Effector CD8-positive, alpha-beta T cell (primary cell): ENCODE measurements at places on chromosomes 3 and 15.

DNA sequence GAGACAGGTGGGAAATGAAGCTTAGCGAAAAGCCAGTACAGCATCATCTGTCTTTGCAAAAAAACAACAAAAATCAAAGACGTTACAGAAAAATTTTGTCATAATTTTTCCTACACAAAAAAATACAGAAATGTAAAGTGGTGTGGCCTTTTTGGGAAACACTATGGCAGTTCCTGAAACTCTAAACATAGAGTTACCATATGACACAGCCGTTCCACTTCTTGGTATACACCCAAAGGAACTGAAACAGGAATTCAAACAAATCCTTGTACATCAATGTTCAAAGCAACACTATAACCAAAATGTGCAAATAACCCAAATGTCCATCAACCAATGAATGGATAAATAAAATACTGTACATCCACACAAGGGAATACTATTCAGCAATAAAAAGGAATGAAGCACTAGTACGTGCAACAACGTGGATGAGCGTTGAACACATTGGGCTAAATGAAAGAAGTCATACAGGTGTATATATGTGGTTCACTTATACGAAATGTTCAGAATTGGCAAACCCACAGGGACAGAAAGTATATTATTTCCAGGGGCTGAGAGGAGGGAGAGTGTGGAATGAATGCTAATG is 46.8 kb downstream of the GLB1 start:
- DNase-seq, result no peak

GRCh38 chr15:59833366-59833765 is 144.2 kb upstream of the BNIP2 start:
- no peak for DNase-seq

DNA sequence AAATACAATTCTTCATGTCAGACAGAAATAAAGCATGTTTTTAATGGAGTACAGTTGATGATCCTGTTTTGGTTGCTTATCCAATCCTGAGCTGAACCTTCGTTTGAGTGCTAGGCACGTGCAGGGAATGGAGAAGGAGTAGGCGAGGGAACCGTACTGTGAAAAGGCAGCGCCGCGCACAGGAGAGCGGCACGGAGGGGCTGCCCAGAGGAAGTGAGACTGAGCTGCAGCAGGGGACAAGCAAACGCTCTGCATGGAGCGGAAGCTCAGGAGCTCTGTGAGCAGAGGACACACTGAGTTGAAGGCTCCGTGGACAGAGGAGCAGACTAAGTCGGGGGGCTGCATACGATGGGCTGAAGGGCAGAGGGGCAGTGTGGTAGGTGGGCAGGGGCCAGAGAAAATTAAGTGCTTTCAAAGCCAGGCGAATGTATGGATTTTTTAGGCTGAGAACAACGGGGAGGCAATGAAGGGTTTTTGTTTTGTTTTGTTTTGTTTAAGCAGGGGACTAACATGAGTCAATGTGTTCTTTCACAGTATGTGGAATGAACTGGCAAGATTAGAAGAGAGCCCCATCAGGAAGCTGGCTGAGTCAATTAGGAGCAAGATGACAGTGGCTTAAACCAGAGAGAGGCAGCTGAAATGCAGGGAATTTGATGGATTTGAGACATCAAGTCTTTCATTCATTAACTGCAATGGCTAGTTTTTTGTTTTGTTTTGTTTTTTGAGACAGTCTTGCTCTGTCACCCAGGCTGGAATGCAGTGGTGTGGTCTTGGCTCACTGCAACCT is 23.8 kb upstream of the TM2D3 start:
- DNase-seq, result no peak

- no peak for DNase-seq
Observed at GRCh38 chr3:127212711-127213110, 19.8 kb downstream of the PRR23E start.

- no peak for DNase-seq
Observed at GRCh38 chr15:36527235-36528162, 51.9 kb upstream of the CDIN1 start.

- DNase-seq, result no peak
Observed at GRCh38 chr15:88989578-88989977, 76.4 kb upstream of the MFGE8 start.

GRCh38 chr3:15755181-15755580 is 42.6 kb downstream of the ANKRD28 start:
- no peak for DNase-seq

DNA sequence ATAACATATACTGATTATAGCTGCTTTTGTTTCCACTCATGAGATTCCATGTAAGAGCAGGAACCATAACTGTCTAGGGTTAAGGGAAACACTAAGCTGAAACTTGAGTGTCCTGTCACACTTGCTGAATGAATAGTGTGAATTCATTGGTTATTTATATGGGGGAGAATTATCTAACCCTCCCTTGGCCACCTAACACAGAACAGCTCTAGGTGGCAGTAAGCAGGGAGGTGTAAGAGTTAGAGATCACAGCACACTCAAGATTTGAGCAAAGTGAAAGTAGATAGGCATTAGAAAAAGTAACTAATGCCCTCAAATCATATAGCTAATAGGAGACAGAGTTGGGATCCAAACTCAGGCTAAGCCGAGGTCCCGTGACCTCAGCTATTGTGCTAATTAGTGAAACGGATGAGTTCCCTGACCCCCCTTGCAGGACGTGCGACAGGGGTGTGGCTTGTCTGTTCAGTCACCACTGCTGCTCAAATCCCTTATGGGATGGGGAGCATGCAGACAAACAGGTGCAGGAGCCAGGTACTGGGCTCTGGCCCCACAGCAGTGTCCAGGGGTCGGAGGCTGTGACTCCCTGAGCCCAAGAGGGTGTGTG is 27.7 kb upstream of the ANO10 start:
- no peak for DNase-seq

GRCh38 chr3:23667536-23668429 is 138.0 kb upstream of the UBE2E1 start:
- no peak for DNase-seq

DNA sequence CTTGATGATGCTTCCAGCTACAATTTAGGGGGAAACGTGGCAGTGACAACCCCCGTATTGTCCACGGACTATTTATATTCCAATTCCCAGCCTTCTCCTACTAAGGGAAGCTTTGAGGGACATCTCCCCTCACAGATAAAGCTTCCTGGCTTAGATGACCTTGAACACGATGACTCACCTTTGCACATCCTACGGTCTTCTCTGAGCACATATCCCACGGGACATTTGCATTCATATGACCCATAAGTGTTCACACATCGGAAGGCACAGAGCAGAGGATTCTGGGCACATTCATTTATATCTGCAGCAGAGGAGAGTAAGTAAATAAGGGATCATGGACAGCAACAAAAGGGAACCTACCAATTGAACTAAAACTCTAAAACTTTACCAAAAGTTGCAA is 101.5 kb downstream of the DUT start:
- no peak for DNase-seq

DNA sequence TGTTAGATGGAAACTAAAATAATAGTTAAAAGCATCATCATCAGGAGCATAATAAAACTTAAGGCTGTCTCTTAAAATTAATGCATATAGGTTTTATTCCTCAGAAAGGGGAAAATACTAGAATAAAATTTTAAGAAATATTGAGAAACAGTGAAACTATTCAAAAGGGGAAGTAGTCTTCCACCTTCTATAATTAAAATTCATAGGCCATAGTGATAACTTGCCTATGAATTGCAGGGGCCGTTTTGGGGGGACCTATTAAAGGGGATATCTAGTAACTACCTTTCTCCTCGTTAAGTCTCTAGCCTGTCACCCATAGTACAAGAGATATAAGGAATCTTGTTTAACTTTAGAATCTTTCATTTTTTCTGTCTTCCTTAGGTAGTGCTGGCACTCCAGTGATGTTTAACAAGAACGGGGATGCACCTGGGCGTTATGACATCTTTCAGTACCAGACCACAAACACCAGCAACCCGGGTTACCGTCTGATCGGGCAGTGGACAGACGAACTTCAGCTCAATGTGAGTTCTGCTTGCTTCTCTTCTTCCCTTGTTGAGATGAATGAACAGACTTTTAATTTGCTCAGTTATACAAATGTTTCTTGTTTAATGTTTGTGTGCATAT is 600.4 kb downstream of the GRM7 start:
- DNase-seq, result no peak

GRCh38 chr3:48595526-48596121 is 495 bp upstream of the COL7A1 start:
- no peak for DNase-seq

- no peak for DNase-seq
Observed at GRCh38 chr15:51129535-51130188, 35.0 kb upstream of the TNFAIP8L3 start.

DNA sequence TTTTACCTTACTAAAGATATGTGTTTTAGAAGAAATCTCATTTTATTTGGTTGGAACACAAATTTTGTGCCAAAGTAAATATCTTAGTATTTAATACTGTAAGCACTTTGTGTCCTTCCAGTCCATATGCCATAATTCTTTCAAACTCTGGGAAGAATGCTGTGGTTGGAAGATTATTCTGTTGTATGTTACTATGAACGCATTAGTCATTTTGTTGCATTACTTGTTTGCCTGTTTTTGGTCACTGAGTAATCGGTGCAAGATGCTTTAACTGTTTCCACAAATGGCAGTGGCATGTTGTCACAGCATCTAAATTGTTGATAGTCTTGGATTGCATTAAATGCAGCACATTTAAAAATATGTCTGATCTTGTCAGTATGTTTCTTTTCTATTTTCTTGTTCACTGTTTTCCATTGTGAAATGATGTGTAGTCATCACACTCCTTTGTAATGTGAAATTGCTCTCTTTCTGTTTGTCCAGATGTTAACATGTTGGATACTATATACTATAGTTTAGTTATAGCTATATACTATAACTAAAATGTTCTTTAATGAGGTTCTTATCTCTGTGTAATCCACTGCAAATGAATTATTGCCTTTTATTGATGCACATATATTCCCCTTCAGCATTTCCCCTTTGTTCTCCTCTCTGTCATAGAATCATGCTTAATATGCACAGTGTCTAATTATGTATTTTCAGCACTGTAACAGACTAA is 89.9 kb upstream of the FLNB start:
- no peak for DNase-seq

DNA sequence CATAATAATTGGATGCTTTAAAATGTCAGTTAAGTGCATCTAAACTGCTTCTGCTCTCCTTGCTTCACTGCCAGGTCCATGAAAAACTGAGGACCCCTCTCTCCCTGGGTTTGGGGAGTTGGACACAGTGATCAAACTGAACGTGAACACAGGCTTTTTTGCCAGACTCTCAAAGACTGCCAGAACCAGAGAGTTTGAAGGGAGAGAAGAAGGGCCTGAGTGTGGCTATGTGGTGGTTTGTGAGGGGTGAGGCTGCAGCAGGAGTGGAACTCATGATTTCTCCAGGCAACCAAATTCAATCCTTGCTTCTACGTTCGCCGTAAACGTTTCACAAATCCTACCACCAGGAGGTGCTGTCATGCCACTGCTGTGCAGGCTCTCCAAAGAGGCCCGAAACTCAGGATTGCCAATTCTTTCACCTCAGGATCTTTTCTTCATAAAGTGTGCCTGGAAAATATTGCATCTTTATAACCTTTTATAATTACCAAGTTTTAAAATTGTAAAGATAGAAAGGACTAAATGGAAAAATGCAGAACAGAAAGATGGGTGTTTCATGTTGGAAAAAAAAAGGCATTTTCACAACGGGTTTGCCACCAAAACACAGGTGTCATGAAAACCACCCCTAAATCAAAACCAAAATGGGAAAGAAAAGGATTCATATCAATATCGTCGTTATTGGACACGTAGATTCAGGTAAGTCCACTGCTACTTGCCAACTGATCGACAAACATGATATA is 19.7 kb downstream of the TM4SF4 start:
- DNase-seq, result no peak

- no peak for DNase-seq
Observed at GRCh38 chr3:8647137-8647985, 2.8 kb upstream of the SSUH2 start.

GRCh38 chr3:187746442-187747281 is 1.4 kb upstream of the BCL6 start:
- no peak for DNase-seq

DNA sequence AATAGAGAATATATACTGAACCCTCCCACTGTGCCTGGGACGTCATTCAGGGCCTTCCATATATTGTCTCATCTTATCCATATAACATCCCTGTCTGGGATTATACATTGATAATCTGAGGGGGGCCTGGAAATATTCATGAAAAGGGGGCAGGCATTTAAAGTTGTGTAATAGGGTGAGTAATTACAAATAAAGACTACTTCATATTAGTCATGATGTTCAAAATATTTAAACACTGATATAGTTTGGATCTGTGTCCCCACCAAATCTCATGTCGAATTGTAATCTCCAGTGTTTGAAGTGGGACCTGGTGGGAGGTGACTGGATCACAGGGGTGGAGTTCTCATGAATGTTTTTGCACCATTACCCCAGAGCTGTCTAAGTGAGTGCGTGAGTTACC is 97.8 kb downstream of the AQP9 start:
- no peak for DNase-seq

GRCh38 chr3:149174901-149175300 is 45.5 kb downstream of the HPS3 start:
- DNase-seq, result no peak

DNA sequence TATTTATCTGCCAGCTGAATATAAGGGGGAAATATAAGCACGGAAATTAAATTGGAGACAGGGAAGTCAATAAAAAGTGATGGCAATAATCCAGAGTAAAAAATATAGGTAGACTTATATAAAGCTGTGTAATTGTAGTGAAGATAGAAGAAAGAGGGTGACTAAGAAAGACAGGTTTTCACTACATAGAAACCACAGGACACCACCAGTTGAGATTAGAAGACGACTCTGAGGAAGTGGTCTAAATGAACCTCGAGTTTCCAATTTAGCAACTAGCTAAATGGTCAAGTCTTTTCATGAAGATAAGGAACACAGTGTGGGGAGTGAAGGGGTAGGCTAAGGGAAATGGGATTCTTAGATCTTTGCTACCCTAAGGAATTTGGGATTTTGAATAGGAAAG is 188.8 kb upstream of the ARL6 start:
- no peak for DNase-seq

GRCh38 chr3:143514874-143515273 is 333.4 kb downstream of the SLC9A9 start:
- DNase-seq, result no peak

DNA sequence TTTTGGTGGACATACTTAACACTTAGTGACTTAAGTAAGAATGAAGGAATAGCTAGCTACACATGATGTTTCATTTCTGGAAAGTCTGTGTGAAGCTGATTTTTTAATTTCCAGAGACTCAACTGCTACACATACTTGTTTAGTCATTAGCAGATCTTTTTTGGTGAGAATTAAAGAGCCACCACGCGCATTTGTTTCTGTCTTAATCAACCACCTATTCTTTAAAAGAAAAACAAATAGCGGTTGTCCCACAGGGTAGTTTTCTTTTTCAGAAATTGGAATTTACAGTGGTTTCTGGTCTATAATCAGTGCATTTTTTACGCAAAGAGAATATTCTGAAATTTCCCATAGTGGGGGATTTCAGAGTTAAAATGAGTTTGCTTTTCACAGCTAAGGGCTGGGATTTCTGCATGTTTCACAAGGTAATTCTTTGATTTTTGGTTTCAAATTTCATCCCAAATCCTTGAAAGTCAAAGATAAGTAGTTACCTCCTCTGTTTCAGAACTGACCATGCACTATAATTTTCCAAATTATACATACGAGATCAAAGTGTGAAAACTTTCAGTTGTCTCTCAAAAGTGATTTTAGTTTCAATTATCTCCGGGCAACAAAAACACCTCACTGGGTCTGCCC is 631.0 kb upstream of the GRM7 start:
- no peak for DNase-seq
